Activated CD4-positive, alpha-beta T cell treated with anti-CD3 and anti-CD28 coated beads, Interleukin-2, amount 10 ng/mL, durations not matched to agents 7 days and 5 days (primary cell): ENCODE measurements at places on chromosomes 3 and 15. TPM values are rescaled to one million over a fixed set of nuclear protein-coding genes. Genes with fewer than 3 reads are reported as not detected.

DNA sequence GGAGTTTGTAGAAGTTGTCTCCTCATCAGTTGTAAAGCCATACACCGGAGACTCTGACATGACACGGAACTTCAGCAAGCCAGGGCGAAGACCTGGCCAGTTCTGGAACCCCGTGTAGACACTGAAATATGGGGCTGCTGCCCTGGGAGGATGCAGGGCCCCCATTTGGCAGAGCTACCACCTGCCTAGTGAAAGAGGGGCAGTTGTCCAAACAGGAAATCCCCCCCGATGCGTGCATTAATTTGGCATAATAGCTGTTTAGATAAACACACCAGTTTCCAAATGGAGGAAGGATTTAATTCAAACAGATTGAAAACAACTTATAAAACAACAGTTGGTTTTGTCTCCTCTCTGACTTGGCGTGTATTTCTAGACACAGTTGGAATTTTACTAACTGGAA lies 357.2 kb downstream of the GABRG3 start:
- H3K4me3 ChIP-seq: no peak overlapping the region
- no peaks in the 10 kb centered on the region for H3K4me1 ChIP-seq
- DNase-seq: no peak
- no peaks in the 10 kb centered on the region for H3K27me3 ChIP-seq

- no peak for DNase-seq
- H3K27ac ChIP-seq: no peak overlapping the region
- no peaks in the 10 kb centered on the region for H3K27me3 ChIP-seq
- no peak overlapping the region for H3K4me3 ChIP-seq
- no peaks in the 10 kb centered on the region for H3K36me3 ChIP-seq
- no peaks in the 10 kb centered on the region for H3K4me1 ChIP-seq
Observed at GRCh38 chr3:149388001-149388440, 10.6 kb upstream of the TM4SF1 start.

Gene KBTBD8
- 8.3 TPM for total RNA-seq

Gene STARD9
- total RNA-seq: 8.8 TPM

DNA sequence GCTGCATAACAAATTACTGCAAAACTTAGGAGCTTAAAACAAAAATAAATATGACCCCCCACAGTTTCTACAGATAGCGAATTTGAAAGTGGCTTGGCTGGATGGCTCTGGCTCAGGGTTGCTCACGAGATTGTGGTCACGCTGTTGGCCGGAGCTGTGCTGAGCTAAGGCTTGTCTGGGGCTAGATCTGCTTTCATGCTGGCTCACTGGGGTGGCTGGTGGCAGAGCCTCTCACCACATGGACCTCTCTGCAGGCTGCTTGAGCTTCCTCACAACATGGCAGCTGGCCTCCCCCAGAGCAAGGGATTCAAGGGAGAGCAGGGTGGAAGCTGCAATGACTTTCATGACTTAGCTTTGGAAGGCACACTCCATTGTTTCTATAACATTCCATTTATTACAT lies 354.1 kb downstream of the SHQ1 start:
- H3K4me1 ChIP-seq: no peaks in the 10 kb centered on the region
- no peaks in the 10 kb centered on the region for H3K27me3 ChIP-seq
- H3K36me3 ChIP-seq: no peaks in the 10 kb centered on the region
- no peak for DNase-seq
- no peak overlapping the region for H3K4me3 ChIP-seq

- H3K4me3 ChIP-seq: no peak overlapping the region
- no peak overlapping the region for H3K27ac ChIP-seq
- peaks cover 4% of the 10 kb centered on the region for H3K4me1 ChIP-seq
- peaks cover 5% of the 10 kb centered on the region for H3K36me3 ChIP-seq
- DNase-seq: no peak
Observed at GRCh38 chr3:32325927-32326326, 65.7 kb upstream of the CMTM7 start.

Gene TGM5
- total RNA-seq: not detected

DNA sequence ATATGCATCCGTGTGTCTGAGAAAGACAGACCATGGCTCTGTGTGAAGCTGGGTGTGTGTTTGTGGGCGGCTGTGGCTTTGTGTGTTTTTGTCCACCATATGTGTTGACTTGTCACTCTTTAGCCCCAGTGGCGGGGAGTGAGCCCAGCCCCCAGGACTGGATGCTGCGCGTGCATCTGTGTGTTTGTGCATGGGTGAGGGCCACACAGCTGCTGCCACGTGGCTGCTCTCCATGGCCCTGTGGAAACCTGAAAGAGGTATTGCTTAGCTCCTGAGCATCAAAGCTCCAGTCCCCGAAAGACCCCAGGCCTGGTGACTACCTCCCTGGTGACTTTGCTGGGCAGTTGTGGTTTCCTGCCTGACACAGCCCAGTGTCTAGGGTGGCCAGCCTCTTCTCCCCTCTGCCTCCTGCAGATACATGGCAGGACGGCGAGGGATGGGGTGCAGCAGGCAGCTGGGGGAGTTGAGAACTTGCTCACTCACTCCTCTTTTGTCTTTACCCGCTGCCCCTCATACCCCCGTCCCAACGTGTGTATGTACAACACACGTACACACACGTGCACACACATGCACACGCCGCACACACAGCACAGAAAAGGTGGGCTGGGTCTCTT lies 6.5 kb downstream of the EPHB3 start:
- no peak for DNase-seq
- H3K4me1 ChIP-seq: peaks cover 8% of the 10 kb centered on the region
- H3K36me3 ChIP-seq: no peaks in the 10 kb centered on the region
- H3K27ac ChIP-seq: no peak overlapping the region
- no peak overlapping the region for H3K4me3 ChIP-seq

Gene CATSPER2
- 1.4 TPM for total RNA-seq

- no peak overlapping the region for H3K4me3 ChIP-seq
- peak; percentile 70 for DNase-seq
- peaks cover 16% of the 10 kb centered on the region for H3K4me1 ChIP-seq
Observed at GRCh38 chr3:38004415-38005075, 14.0 kb downstream of the VILL start.

Gene RYR3
- not detected for total RNA-seq

DNA sequence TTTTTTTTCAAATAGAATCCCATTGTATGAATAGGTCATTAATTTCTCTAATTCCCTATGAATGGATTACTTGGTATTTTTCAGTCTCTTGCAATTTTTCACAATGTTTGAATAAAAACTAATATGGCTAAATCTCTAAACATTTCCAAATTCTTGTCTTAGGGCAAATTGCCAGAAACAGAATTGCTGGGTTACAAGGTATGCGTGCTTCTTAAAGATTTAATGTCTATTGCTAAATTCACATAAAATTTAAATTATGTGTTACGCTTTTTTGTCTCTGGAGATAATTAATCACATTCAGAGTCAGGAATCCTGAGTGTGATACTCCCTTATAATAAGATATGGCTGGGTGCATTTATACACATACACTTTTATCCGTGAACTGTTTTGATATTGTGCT lies 264.5 kb upstream of the TBL1XR1 start:
- no peak for DNase-seq
- H3K4me1 ChIP-seq: no peaks in the 10 kb centered on the region
- no peaks in the 10 kb centered on the region for H3K36me3 ChIP-seq
- H3K4me3 ChIP-seq: no peak overlapping the region
- no peaks in the 10 kb centered on the region for H3K27me3 ChIP-seq

- peaks cover 25% of the 10 kb centered on the region for H3K4me1 ChIP-seq
- H3K36me3 ChIP-seq: peaks cover 18% of the 10 kb centered on the region
- DNase-seq: no peak
- H3K4me3 ChIP-seq: no peak overlapping the region
Observed at GRCh38 chr3:184296616-184297015, 2.4 kb upstream of the PSMD2 start.

- no peak overlapping the region for H3K27ac ChIP-seq
- H3K4me1 ChIP-seq: no peaks in the 10 kb centered on the region
- no peak overlapping the region for H3K4me3 ChIP-seq
- no peak for DNase-seq
- no peaks in the 10 kb centered on the region for H3K36me3 ChIP-seq
Observed at GRCh38 chr3:154933581-154933980, 146.5 kb upstream of the MME start.

DNA sequence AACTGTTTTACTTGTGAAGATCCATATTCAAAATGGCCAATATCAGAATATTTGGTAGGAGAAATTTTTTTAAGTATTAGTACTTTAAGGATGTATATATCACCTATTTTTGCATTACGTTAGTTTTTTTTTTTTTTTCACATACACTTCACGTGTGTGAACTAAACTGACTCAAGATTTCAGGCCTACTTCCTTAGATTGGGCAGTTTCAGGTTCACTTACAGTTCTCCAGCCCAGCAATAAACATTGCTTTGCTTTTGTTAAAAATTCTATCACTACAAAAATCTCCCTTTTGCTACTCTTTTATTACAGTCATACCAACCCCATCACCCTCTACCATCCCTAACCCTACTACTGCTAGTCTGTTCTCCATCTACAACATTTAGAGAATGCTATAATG lies 183.6 kb downstream of the KCNH8 start:
- H3K27ac ChIP-seq: no peak overlapping the region
- no peaks in the 10 kb centered on the region for H3K36me3 ChIP-seq
- no peaks in the 10 kb centered on the region for H3K27me3 ChIP-seq
- no peaks in the 10 kb centered on the region for H3K4me1 ChIP-seq
- no peak for DNase-seq

GRCh38 chr15:71469413-71469812 lies 340.9 kb upstream of the NR2E3 start:
- H3K27ac ChIP-seq: no peak overlapping the region
- peaks cover 5% of the 10 kb centered on the region for H3K4me1 ChIP-seq
- no peaks in the 10 kb centered on the region for H3K36me3 ChIP-seq
- no peak overlapping the region for H3K4me3 ChIP-seq
- DNase-seq: no peak

DNA sequence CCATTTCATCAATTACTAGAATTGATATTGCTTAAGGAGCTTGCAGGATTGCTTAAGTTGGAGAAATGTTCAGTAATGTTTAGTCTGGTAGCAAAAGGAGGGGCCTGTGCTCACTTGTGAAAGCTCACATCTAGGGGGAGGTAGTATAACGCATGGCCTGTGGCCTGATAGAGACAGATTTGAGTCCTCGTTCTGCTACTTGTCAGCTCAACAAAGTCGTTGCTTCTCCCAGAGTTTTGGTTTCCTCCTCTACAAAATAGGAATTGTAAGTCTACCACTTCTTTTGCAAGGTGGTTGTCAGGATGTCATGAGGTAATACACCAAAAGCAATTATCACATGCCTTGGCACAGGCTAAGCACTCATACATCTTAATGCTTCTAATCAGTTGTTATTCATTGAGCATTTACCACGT lies 1.3 kb downstream of the ST3GAL6 start:
- DNase-seq: no peak
- H3K27me3 ChIP-seq: peaks cover 33% of the 10 kb centered on the region
- peaks cover 13% of the 10 kb centered on the region for H3K4me1 ChIP-seq
- no peak overlapping the region for H3K4me3 ChIP-seq
- no peak overlapping the region for H3K27ac ChIP-seq

- peaks cover 3% of the 10 kb centered on the region for H3K36me3 ChIP-seq
- H3K27ac ChIP-seq: peak overlapping the region; percentile 28
- peak overlapping the region; percentile 100 for H3K4me3 ChIP-seq
- no peak for DNase-seq
- peaks cover 13% of the 10 kb centered on the region for H3K27me3 ChIP-seq
Observed at GRCh38 chr3:160757233-160758106, 1.4 kb downstream of the PPM1L start.

DNA sequence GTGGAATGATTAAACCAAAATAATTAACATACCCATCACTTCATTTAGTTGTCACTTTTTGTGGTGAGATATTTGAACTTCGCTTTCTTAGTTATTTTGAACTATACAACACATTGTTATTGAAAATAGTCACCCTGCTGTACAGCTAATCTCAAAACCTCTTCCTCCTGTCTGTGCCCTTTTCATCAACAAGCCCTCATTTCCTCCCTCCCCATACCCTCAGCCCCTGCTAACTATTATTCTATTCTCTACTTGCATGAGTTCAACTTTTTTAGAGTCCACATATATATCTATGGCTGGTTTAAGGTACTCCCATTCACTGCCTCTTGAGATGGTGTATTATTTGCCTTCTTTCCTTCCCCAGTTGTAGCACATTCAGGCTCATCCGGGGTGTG lies 32.2 kb downstream of the COL8A1 start:
- DNase-seq: no peak
- H3K4me1 ChIP-seq: no peaks in the 10 kb centered on the region
- H3K27ac ChIP-seq: no peak overlapping the region
- no peaks in the 10 kb centered on the region for H3K36me3 ChIP-seq

Gene A4GNT
- total RNA-seq: not detected

DNA sequence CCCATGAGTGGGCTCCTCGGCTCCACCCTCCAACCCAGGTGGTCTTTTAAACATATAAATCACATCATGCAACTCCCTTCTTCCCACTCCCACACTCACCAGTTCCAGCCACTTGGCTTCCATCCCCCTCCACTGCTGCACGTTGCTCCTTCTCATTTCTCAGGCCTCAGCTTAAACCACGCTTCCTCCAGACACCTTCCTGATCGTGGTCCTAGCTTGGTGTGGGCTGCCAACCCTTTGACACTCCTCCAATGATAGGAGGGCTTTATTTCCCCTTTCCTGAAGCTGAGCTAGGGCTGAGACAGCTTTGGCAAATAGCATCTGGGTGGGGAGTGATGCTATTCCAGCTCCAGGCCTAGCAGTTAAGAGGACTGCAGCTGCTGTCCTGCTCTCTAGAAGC lies 130.1 kb downstream of the SRGAP3 start:
- H3K36me3 ChIP-seq: no peaks in the 10 kb centered on the region
- DNase-seq: no peak
- H3K4me3 ChIP-seq: no peak overlapping the region
- H3K27me3 ChIP-seq: no peaks in the 10 kb centered on the region
- no peaks in the 10 kb centered on the region for H3K4me1 ChIP-seq
- H3K27ac ChIP-seq: no peak overlapping the region

- H3K27ac ChIP-seq: peak within 1 kb of the TSS; percentile 89
- H3K4me1 ChIP-seq: peaks cover 38% of the 10 kb centered on the region
- H3K36me3 ChIP-seq: no peaks in the 10 kb centered on the region
- peak within 1 kb of the TSS; percentile 81 for H3K4me3 ChIP-seq
- DNase-seq: peak; percentile 63
Observed at GRCh38 chr15:41558400-41559238, at the start of gene TYRO3. Gene TYRO3, plus strand, starts transcription at chr15:41559212. Its CDS starts 46 bp downstream, at chr15:41559258.

GRCh38 chr3:197494366-197495058 lies 61.3 kb downstream of the BDH1 start:
- H3K27me3 ChIP-seq: peaks cover 2% of the 10 kb centered on the region
- no peak overlapping the region for H3K4me3 ChIP-seq
- H3K36me3 ChIP-seq: no peaks in the 10 kb centered on the region

Gene MUC20
- 1.2 TPM for total RNA-seq

DNA sequence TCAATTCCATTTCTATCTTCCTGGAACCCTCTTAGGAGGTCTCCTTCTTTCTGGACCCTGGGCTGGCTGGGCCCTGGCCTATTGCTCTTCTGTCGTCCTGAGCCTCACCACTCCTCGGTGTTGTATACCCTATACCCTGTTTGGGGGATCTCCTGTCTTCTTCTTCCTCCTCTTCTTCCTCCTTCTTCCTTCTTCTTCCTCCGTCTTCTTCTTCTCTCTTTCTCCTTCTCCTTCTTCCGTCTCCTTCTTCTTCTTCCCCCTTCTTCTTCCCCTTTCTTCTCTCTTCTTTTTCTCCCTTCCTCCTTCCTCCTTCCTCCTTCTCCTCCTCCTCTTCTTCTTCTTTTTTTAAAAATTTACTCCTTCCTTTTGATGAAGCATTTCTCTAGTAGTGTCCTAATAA lies 30.4 kb upstream of the FXR1 start:
- H3K27ac ChIP-seq: no peak overlapping the region
- H3K27me3 ChIP-seq: peaks cover 2% of the 10 kb centered on the region
- H3K4me1 ChIP-seq: no peaks in the 10 kb centered on the region
- no peaks in the 10 kb centered on the region for H3K36me3 ChIP-seq
- H3K4me3 ChIP-seq: no peak overlapping the region

Gene ST3GAL6
- 0.08 TPM for total RNA-seq
